ENCODE measurements at places on chromosomes 2 and 18.

DNA sequence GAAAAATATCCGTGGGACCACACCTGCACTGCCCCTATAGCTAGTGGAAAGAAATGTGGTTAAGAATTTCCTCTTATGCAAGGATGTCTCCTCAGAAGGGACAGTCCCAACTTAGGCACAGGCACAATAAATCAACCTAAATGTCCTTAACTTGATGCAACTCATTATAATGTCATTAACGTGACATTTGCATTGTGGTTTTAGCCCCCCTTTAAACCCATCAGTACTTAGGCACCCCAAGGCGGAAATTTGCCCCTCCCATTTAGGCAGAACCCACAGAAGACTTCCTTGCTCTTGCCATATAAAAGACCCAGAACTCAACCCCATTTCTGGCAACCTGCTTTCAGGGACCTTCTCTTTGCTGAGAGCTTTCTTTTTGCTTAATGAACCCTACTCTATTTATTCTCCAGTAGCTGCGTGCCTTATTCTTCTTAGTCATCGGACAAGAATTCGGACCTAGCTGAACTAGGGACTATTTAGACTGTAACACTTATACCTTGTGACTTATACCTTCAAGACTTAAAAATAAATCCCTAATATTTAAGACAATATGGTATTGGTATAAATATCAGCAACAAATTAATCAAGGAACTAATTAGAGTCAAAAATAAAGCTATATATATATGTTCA, 1281.6 kb upstream of the TMEFF2 start:
- no peak for DNase-seq

- DNase-seq, result peak; percentile 28
These were observed 52.0 kb downstream of the KIF5C start for GRCh38 chr2:148926981-148927401.

DNA sequence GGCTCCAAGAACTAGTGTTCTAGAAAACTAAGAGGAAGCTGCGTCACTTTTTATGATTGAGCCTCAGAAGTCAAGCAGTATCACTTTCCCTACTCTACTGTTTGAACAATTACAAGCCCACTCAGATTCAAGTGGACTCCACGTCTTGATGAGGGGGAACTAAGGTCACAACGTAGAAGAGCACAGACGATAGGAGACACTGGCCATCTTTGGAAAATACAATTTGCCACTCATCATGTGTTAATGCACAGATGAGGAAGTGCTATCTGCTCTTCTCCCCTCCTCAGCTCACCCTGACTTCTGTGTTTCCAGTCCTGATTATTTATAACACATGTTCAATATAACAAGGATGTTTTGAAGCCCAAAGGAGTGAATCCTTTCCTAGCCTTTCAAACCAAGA, 76.1 kb upstream of the CYP1B1 start:
- DNase-seq, result no peak

- peak; percentile 20 for DNase-seq
These were observed 8.8 kb downstream of the PDCD1 start for GRCh38 chr2:241849616-241850543.

- DNase-seq, result peak; percentile 93
These were observed 172.6 kb downstream of the TCF4 start for GRCh38 chr18:55415258-55415871.

- peak; percentile 71 for DNase-seq
These were observed 148.3 kb downstream of the LAMA3 start for GRCh38 chr18:23837591-23837990.

GRCh38 chr2:12205086-12205485, 458.7 kb downstream of the LPIN1 start:
- no peak for DNase-seq

DNA sequence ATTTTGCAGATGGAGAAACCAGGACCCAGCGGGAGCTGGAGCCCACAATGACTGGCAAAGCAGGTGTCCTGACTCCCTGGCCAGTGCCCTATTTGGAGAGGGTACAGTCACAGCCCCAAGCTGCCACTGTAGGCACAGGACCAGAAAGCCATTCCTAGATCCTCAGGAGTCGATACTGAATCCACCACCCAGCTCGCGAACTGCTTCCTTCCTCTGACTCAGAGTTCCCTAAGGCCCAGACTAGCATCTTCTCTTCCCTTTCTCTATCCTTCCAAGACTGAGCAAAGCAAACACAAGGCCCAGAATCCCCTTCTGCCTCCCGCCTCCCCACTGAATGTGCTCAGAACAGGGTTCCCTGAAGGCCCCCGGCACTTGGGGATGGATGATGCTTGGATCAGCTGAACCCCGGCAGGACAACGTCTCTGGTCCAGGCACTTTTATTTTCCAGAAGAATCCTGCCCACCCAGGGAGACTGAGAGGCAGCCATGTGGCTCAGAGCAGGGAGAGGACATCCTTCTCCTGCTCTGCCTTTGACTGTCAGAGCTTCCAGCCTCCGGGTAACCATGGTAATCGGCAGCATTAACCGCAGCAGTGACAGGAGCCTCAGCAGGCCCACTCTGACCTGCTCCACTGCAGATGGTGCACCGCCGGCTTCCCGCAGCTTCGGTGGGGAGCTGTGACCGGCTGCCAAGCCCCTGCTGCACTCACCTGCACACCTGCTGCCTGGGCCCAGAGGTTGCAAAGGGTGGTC, 34.8 kb upstream of the KLHL29 start:
- DNase-seq, result no peak

- no peak for DNase-seq
These were observed 35.4 kb upstream of the NABP1 start for GRCh38 chr2:191642541-191642940.

DNA sequence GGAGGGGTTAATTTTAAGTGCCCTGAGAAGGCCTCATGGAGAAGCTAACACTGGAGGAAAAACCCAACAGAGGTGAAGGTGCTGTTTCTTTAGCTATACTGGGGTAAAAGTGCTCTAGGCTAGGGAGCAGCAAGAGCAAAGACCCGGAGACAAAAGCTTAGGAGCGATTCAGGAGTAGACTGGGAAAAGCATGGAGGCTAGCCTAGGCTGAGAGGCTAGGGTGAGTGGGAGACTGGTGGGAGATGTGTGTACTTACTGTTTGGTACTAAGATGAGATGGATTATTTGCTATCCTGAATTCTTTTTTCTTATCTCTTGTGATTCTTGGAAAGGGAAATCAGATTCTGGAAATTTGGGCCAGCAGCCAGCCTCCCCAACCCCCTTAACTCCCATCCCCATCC, 2.0 kb downstream of the GIGYF2 start:
- no peak for DNase-seq

- peak; percentile 77 for DNase-seq
These were observed 81.1 kb downstream of the RTP5 start for GRCh38 chr2:241950413-241951315.

GRCh38 chr2:36058953-36059352, 296.6 kb upstream of the CRIM1 start:
- DNase-seq, result no peak

- no peak for DNase-seq
These were observed 2.4 kb upstream of the THNSL2 start for GRCh38 chr2:88167740-88168139.

GRCh38 chr2:201933792-201934237, 99.8 kb upstream of the FZD7 start:
- DNase-seq, result no peak

DNA sequence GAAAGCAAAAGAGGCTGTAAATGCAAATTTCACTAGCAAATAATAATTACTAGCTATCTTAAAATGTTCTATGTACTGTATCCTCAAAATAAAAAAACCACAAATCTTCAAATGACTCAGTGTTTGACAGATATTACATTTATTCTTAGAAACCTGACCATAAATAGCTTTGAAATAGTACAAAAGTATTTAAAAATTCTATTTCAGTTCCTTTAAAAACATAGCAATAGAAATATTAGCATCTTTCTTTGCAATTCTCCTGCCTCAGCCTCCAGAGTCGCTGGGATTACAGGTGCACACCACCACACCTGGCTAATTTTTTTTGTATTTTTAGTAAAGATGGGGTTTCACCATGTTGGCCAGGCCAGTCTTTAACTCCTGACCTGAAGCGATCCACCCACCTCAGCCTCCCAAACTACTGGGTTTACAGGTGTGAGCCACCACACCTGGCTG, 50.6 kb downstream of the MSH6 start:
- DNase-seq, result no peak

DNA sequence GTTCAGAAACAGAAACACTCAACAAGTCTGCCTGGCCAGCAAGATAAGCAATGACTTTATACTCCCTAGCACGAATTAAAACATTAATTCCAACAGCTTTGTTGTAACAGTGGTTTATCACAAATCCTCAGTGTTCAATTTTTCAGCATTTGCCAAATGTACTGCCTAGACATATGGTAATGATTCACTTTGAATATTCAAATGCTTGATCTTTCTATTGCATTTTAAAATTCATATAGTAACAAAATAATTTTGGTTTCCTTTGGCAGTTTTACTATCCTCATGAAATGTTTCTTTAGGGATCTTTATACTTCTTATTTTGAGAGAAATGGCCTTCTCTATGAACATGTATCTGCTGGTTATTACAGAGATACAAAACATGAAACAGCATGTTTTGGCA, 851.8 kb upstream of the NXPH2 start:
- DNase-seq, result no peak

DNA sequence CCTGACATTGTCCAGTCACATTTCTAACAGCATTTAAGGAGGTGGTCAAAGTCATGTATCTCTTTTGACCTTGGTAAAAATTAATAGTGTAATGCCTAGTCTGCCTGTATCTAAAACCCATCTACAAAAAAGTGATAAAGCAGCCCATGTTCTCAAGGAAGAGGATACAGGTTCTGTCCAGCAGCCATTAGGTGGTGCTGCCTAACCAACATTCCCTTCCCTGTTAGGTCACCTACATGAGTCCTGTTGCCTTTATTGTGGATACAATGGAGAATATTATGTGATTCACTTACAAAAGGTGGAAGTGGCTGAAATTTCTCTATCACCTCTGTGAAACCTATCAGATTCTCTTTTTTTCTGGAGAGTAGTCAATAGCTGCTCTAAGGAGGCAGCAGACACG, 52.5 kb downstream of the AQP4 start:
- no peak for DNase-seq

DNA sequence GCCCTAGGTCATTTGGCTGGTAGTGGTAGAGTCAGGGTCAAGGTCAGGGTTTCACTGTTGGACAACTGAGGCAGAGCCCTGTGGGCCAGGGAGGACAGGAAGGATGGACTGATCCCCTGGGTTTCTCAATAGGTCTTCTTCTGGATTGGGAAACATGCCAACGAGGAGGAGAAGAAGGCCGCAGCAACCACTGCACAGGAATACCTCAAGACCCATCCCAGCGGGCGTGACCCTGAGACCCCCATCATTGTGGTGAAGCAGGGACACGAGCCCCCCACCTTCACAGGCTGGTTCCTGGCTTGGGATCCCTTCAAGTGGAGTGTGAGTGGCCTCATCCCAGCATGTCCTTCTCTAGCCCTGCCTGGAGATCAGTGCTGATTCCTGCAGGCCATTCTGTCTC, 18.1 kb downstream of the VIL1 start:
- no peak for DNase-seq

GRCh38 chr2:3102081-3102921, 275.3 kb downstream of the EIPR1 start:
- DNase-seq, result no peak

- DNase-seq, result no peak
These were observed 65.1 kb downstream of the USP40 start for GRCh38 chr2:233501198-233502076.

DNA sequence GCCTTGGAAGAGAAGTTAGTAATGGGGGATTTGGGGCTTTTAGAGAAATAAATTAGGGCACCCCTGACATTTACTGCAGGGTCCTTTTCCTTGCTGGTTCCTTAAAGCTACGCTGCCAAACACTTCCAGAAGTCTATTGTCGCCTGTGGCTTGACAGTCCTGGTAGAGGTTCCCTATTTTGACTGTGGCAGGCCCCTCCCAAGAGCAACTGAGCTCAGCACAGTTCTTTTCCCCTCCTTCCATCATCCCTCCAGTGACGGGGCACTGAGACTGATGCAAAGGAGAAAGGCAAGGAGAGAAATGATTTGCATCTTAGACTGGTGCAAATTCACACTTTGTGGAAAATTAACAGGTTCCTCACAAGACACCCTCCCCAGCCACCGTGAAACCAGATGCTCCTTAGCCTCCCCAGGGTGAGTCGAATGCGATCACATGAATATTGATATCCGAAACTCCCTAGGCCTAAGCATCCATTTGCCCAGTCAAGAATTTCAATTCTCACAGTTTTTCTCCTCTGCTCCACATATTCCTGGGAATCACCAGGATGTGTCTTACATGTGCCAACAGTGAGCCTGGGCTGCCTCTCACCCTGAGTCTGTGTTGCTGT, 45.4 kb downstream of the RABL2A start:
- no peak for DNase-seq

GRCh38 chr2:172358691-172359556, 68.5 kb upstream of the ITGA6 start:
- DNase-seq, result peak; percentile 34

DNA sequence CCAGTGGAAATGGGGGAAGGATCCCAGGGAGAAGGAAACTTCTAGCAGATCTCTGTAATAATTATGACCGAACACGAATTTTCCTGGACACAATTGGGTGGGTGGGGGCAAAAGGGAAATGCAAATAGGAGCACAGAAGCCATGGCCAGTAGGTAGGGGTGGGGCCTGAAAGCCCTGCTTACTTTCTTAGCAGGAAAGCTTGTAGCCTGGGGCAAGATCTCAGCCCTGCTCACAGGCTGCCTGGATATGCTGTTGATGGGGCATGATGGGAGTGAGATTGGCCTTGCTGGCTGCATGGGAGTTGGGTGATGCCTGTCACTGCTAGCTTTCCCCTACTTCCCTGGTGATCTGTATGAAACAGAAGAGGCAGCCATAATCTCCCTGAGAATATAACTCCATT, 45.9 kb upstream of the SPOPL start:
- no peak for DNase-seq

DNA sequence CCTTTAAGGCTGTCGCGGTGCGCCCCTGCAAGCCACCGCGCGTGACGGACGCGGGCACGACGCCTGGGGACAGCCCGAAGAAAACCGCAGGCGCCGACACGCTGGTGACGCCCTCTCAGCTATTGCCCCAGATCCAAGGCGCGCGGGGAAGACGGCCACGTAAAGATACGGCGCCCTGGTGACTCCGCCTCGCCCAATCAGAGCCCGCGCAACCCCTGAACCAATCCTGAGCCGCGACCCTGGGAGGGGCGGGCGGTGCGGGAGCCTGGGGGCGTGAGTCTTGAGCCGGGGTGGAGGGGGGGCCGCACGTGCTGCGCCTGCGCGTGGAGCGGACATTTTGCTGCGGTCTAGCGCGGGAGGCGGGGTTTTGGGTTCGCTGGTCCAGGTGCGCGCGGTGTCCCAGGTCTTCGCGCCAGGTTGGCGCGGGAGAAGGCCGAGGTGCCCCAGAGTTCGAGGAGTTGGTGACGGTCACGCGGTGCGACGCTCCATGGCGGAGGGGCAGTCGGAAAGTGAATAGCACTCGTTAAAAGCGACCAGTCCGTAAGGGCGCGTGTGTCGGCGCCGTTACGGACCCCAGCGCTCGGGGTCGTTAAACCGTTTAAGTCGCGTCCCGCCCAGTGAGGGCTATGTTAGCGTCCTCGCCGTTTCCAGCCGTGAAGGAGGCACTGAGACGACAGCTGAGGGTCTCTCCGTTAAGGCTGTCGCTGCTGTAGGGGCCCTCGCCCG, 15.9 kb downstream of the NMUR1 start:
- DNase-seq, result peak; percentile 99

GRCh38 chr18:46732201-46732600, 24.7 kb downstream of the ST8SIA5 start:
- no peak for DNase-seq

All from left cardiac atrium (tissue), 4 donors.